ENCODE measurements at places on chromosomes 6 and 20. TPM values are rescaled to one million over a fixed set of nuclear protein-coding genes. Genes with fewer than 3 reads are reported as not detected.

Gene EYS
- not detected for total RNA-seq

Gene PNLDC1
- total RNA-seq = 0.10 TPM

Gene LZTS3
- 5.3 TPM for total RNA-seq

Gene TRIM40
- total RNA-seq = not detected

Gene FAM83B
- not detected for total RNA-seq

Gene FUCA2
- 52.4 TPM for total RNA-seq

Measured in A549 treated with Mapracorat at 1 μM for 4 hours (cell line).